Activated naive CD8-positive, alpha-beta T cell treated with anti-CD3 and anti-CD28 coated beads, Interleukin-2, amount 10 ng/mL, durations not matched to agents 7 days and 5 days (primary cell): ENCODE measurements at places on chromosomes 2 and 18. TPM values are rescaled to one million over a fixed set of nuclear protein-coding genes. Genes with fewer than 3 reads are reported as not detected.

The RSAD2 gene
- 104 TPM for total RNA-seq

The TLX2 gene
- 0.69 TPM for total RNA-seq

The RGPD3 gene
- 0.14 TPM for total RNA-seq

The DAW1 gene
- total RNA-seq: not detected

The INHA gene
- total RNA-seq: not detected

The CRYGB gene
- not detected for total RNA-seq

The NEMP2 gene
- 23.1 TPM for total RNA-seq

The GCG gene
- not detected for total RNA-seq
